Dorsolateral prefrontal cortex (tissue), 122 donors: ENCODE measurements at places on chromosomes 5 and 9.

GRCh38 chr5:36584009-36584875, 22.2 kb upstream of the SLC1A3 start:
- DNase-seq = no peak

- no peak for DNase-seq
These were observed 60.2 kb downstream of the CRB2 start for GRCh38 chr9:123416176-123416575.

GRCh38 chr5:150178262-150178661, 11.6 kb upstream of the SLC6A7 start:
- DNase-seq = no peak

GRCh38 chr5:139971202-139971725, 71.8 kb downstream of the NRG2 start:
- no peak for DNase-seq

DNA sequence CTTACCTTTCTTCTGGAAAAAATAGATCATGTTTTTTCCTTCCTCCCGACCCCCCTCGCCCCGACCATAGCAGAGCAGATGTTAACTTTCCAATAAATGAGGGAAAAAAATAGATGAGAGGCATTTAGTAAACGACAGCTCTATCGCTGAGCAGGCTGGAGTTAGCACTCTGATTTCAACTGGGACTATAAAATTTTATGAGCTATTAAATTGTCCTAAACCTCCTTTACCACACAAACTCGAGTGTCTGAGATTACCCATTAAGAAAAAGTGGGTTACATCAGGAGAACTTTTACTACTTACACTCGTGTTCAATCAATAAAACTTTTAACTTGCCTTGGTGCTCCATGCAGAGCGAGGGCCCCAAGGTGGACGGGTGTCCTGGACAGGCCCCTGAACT, 59.8 kb upstream of the RNU6ATAC start:
- no peak for DNase-seq

DNA sequence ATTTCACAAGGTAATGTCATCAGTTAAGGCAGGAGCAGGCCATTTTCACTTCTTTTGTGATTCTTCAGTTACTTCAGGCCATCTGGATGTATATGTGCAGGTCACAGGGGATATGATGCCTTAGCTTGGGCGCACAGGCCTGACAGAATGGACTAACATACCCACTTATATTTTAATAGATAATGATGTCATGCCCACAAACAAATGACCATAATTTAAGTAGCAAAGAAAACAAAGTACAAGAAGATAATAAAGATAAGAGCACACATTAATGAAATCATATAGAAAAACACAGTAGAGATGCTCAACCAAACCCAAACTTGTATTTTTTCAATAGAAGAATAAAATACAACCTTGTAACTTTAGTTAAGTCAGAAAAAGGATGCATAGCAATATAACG, 19.7 kb upstream of the TBC1D2 start:
- no peak for DNase-seq

DNA sequence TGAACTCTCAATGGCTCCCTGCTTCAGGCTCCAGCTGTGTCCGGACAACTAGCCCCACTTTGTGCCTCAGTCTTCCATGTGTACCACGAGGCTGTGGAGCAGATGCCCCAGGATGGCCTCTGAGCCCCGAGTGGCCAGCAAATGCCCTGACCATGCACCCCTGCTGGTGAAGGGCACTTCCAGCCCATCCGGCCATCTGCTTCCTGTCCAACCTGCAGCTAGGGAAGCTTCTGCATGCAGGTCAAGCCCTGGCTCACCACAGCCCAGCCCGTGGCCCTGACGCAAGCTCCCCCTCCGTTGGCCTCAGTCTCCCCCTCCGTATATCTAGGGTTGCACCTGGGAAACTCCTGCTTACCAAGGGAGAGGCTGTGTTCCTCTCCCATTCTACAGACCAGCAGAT, 4.8 kb downstream of the NINJ1 start:
- no peak for DNase-seq

GRCh38 chr9:129458155-129458661, 162.7 kb downstream of the C9orf50 start:
- no peak for DNase-seq

DNA sequence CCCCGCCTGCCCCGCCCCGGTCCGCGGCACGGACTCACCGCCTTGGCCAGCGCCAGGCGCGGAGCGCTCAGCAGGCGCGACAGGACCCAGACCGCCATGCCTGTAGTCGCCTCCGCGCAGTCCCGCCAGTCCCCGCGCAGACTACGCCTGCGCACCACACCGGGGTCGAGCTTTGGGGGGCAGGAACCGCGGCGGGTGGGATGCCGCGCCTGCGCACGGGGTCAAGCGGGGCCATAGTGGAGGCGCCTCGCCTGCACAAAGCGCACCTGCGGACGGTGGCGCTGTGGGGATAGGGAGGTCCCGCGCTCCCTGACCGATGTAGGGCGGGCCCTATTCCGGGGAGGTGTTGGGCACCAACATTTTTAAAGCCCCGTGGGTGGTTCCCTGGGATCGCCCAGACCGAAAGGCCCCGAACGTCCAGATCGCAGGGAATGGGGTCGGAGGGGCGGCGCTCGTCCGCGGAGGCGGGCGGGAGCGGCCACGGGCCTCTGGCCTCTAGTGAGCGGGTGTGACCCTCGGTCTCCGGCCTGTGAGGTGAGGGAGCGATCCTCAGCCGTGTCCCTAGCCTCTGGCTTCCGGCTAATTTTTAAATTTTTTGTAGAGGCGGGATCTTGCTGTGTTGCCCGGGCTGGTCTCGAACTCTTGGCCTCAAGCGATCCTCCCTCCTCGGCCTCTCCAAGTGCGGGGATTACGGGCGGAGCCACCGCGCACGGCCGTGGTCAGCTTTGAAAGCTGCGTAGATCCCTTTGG, 70.8 kb upstream of the LPCAT1 start:
- DNase-seq = no peak

DNA sequence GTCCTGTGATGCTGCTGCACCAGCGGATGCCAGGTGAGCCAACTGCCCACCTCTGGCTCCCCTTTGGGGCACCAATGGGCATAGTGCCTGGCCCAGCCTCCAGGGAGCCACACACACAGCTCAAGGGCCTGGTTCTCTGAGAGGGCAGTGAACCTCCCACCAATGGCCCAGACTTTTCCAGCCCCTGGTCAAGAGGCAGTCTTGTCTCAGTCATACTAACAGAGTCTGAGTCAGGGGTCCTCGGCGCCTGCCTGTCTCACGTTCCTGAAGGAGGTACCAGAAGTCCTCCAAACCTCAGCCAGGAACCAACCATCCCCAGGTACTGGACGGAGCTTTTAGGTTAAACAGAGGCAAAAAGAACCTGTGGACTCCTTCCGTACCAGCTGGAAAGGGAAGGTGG, 121.1 kb downstream of the C5orf15 start:
- no peak for DNase-seq

GRCh38 chr5:14109041-14109747, 33.9 kb upstream of the TRIO start:
- no peak for DNase-seq

GRCh38 chr9:126745574-126746411, 59.0 kb upstream of the ZBTB43 start:
- no peak for DNase-seq

GRCh38 chr5:166331521-166331920, 1959.9 kb upstream of the WWC1 start:
- no peak for DNase-seq

DNA sequence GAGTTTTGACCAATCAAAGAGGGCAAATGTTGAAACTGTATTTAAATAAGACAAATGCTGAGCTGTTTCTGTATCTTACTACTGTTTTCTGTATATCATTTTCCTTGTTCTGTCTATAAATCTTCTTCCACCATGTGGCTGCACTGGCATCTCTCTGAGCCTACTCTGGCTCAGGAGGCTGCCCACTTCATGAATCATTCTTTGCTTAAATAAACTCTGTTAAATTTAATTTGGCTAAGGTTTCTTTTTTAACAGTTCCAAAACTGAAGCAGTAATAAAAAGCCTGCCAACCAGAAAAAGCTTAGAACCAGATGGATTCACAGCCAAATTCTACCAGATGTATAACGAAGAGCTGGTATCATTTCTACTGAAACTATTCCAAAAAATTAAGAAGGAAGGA, 40.2 kb upstream of the TAS2R1 start:
- no peak for DNase-seq

DNA sequence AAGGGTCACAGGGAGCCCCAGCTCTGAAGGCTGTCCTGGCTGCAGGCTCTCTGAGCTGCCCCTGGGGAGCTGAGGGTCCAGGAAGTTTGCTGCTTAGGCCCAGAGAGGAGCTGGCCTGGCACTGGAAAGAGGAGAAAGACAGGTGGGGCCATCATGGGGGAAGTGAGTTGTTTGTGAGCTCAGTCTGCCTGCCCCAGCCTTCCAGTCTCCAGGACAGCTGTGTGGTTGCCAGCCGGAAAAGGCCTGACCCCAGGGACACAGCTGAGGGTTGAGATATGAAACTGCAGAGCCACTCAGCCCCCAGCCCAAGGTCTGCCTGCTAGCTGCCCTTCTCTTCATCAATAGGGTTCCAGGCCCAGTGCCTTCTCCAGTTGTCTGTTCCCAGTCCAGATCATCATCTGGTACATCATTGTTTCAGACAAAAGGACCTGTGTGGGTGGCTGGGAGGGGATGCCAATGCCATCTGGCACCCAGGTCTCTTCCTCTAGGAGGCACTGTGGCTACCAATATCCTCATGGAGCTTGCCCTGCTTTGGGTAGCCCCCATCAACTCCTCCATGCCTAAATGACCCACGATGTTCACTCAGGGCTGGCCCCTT, 4.3 kb upstream of the DDX41 start:
- DNase-seq = no peak

- DNase-seq = no peak
These were observed 68.6 kb downstream of the NLN start for GRCh38 chr5:65790371-65791163.

DNA sequence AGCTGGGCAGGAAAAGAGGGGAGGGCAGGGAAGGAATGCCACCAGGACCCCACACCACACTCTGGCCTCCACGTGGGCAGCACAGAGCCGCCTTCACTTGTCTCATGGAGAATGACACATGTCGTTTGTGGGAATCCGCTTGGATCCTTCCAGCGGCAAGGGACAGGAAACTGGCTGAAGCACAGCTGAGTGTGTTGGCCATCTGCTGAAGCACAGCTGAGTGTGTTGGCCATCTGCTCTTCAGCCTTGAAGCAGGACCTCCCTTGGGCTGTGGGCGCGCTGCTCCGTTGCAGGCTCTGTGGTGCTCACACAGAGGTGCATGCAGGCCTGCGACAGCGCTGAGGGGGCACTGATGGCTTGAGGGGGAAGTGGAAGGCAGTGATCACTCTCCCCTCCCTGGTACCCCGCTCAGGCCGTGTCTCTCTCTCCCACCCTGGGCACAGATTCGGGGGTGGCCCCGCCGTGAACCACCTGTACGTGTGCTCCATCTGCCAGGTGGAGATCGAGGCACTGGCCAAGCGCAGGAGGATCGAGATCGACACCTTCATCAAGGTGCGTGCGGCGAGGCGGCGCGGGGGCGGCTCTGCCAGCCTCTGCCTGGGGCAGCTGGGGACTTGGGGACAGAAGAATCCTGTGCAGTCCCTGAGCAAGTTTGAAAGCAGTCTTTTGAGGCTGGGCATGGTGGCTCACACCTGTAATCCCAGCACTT, 40.6 kb downstream of the USP20 start:
- DNase-seq = no peak

DNA sequence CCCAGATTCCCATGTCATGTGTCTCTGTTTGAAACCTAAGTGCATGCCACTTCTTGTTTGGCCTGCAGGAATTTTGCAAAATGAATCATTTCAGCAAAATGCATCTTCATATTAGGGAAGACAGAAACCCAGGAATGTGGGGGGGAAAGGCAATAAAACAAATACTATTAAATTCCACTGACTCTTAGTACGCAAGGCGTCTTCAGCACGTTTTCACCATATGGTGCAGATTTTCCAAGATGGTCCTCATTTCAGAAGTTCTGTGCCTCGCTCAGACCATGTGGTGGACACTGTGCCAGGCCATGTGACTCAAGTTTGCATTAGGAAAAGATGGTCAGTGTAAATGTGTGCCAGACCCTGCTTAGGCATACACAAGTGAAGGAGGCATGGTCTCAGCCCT, 184.0 kb downstream of the ACTL7B start:
- DNase-seq = no peak

DNA sequence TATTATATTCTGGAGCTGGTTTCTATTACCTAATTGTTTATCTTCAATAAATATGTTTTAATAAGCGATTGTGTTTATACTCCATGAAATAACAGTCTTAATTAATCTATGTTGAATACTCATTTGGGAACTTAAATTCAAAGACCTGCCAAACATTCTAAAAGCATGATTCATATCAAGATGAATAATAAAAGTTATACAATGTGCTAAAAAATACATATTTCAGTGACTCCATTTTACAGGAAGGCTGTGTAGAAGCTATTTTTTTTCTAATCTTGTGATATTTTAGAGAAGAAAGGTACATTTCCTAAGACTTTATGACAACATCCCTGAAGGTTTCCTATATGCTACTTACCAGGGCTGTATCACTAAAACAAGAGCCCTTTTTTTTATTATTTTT, 417.9 kb downstream of the NFIB start:
- no peak for DNase-seq

DNA sequence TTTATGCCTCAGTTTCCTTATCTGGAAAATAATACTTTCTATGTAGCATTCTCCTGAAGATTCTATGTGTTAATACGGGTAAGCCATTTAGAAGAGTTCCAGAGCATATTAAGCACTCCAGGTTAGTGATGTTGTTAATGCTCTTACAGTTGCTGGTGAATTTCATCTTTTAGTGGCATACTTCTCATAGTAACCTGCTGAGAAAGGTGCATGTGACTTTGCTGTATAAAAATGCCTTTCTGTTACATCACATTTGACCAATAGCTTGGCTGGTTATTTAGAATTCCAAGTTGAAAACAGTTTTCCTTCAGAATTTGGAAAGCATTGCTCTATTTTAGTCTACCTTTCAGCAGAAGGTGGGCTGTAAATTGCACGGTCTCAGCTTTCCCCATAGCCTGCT, 27.2 kb downstream of the GCNT1 start:
- DNase-seq = no peak

- DNase-seq = no peak
These were observed 55.4 kb downstream of the GOLM1 start for GRCh38 chr9:86043999-86044398.

GRCh38 chr5:177302354-177303110, 987 bp downstream of the RAB24 start:
- no peak for DNase-seq

GRCh38 chr9:130201399-130201873, 29.2 kb downstream of the NCS1 start:
- DNase-seq = no peak

DNA sequence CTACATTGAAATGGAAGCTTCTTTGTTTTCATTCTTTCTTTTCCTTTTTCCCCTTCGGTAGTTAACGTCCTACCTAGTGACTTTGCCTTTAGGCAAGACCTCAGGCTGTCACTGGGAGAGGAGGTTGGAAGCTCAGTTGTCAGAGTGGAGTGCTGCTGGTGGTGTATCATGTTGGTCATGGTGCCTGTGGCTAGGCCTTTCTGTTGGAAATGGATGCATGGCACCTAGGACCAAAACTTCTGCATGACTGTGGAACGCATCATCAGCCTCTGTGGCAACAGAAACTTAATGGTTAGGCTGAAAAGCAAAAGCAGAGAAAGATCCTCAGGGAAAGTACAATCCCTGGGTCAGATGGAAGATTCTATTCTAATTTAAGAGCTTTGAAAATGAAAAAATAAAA, 57.9 kb downstream of the OSTF1 start:
- DNase-seq = no peak
